NCI-H1092 treated with DMSO at 0.1 percent for 48 hours (cell line): ENCODE measurements at places on chromosomes 11 and 22.

DNA sequence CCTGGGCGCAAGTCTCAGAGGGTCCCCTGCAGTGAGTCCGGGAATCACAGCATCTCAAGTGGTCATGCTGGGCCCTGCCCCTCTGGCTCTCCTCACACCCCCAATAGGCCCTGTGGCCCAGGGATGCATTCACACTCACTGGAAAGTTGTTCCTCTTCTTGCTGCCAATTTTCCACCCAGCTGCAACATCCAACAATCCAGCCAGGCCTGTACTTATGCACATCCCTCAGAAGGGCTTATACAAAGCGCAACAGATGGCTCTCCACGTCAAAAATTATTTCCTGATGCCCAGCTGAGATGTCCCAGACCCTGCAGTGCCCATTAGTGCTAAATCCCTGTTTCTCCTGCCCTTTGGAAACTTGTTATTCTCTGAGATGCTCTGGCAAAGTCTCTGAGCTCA lies 407.8 kb upstream of the NARS2 start:
- no peak for DNase-seq

GRCh38 chr11:2779499-2779980 lies 79.7 kb upstream of the KCNQ1OT1 start:
- no peak for DNase-seq

DNA sequence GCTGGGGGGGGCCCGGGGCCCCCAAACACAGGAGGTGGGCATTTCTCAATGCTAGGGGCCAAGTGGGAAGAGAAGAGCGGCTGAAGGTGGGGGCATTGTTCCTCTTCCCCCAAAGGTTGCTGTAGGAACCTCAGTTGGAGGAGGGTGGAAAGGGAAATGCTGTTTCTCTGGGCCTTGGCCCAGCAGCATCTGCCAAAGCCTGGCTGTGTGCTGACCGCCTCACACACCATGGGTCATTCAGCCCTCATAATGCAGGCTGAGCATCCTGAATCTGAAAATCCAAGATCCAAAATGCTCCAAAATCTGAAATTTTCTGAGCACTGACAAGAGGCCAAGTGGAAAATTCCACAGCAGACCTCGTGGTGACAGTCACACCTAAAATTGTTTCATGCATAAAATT lies 49.0 kb upstream of the BID start:
- no peak for DNase-seq

DNA sequence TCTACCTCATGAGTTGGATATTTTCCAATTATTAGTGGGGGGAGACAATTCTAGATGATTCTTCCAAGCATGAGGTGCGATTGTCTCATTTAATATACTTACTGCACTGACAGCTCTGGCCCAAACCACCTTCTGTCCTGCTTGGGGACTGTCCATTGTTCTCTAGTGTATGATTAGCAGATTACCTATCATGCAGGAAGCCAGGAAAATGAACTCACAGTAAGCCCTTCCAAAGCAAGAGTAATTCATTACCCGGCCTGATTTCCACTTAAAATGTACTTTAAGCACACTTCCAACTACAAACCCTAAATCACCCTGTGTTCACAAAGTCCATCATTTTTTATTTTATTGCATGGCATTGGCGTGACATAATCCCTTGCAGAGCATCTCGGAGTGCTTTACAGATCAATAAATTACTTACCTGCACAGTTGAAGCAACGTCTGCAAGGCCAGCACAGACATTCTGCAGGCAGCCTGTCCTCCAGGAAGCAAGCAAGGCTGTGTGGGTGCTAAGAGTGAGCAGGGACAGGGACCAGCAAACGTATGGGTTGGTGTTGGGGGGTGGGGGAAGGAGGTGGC lies 838.2 kb downstream of the NTM start:
- DNase-seq = no peak

- no peak for DNase-seq
Observed at GRCh38 chr11:119515771-119516400, 92.9 kb upstream of the THY1 start.

GRCh38 chr11:44193856-44194255 lies 98.4 kb downstream of the EXT2 start:
- no peak for DNase-seq
